ENCODE measurements at places on chromosomes 13 and 19.

GRCh38 chr13:45336025-45336800 is 4.8 kb downstream of the TPT1 start:
- DNase-seq, result no peak

DNA sequence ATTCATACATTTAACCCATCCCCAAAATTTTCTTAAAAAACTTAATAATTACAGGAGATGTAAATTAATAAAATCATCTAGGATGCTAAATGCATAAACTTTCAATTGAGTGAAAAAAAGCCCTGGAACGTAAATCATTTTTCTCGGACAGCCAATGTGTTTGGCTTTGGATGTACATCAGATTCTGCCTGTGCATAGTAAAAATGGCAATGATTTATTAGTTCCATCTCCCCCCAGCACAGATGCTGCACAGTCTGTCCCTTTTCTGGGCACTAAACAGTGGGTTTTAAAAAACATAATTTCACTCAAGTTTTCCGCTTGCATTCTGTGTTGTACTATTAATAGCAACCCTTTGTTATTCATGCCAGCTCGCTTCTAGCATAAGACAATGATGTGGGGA is 147.7 kb downstream of the TM9SF2 start:
- DNase-seq, result no peak

DNA sequence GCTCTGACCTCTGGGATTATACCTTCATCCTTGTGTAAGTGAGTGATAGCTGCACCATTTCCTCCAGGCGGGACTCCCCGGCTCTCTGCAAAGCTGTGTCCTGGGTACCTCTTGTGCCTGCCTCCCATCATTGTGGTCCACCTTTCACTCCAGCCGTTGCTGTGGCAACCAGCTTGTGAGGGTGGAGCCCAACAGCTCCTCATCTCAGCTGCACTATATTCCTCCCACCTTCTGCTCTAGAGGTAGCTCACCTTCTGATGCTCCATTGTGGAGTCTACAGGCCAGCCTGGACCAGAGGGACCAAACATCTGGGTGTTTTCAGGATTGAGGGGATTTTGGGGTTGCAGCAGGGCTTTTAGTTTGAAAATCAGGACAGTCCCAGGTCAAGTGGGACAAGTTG is 708.2 kb downstream of the UQCRFS1 start:
- DNase-seq, result no peak

GRCh38 chr13:111610081-111610480 is 289.6 kb downstream of the TEX29 start:
- no peak for DNase-seq

DNA sequence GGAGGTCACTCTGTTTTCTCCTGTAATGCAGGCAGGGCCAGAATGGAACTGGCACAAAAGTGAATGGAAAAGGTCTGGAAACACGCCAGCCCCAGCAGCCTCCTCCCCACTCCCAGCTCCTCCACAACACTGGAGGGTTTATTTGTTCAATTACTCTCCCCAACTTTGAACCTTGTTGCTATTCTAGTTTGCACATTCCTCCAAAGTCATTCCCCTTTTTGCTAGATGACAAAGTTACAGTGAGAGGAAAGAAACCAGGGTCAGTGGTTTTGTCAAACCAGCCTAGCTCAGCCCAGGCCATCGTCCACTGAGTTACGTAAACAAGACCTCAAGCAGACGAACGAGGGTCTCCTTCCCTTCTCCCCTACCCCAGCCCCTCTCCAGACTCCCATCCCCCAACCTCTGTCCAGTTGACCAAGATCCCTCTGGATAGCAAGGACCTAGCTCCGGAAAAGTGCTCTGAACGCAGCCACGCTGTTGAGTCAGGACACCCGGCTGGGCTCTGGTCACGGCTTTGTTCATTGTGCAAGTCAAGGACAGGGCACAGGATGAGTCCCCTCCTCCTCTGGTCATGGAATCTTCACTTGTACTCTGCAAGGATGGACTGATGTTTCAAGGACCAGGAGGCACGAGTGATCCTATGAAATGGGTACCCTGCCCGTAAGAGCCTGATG is 180.0 kb downstream of the USP12 start:
- no peak for DNase-seq

- peak; percentile 49 for DNase-seq
Measured at GRCh38 chr19:38394488-38394887, 6.0 kb downstream of the SPRED3 start.

- no peak for DNase-seq
Measured at GRCh38 chr19:43957891-43958290, 6.9 kb downstream of the ZNF221 start.

DNA sequence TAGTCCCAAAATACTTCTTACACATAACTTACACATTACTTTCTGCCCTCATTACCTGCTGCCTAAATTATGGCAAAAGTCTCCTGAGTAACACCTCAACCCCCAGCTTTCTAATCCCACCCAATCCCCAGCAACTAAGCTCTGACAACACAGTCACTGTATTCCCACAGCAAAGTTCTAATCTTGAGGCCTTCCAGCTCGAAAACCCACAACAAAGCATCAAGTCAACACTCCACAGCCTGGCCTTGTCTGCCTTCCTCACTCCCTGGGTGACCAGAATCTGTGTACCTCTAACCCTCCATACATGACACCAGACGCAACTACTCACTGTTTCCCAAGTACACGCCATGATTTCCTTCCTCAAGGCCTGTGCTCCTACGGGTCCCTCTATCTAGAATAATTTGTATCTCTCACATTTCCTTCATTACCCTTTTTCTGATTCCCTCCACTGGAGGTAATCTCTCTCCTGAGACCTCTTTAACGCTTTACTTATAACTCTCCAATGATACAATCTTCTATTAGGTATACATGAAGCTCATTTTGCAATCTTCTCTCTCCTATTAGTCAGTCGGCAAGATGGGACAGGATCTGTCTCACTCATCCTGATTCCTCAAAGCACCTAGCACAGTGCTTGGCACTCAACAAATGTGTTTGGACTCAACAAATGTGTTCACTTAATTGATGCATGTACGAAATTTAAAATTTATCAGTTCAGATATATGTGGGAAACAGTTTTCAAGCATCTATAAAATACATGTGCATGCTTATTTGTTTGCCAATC is 87.6 kb upstream of the DOCK9 start:
- no peak for DNase-seq

DNA sequence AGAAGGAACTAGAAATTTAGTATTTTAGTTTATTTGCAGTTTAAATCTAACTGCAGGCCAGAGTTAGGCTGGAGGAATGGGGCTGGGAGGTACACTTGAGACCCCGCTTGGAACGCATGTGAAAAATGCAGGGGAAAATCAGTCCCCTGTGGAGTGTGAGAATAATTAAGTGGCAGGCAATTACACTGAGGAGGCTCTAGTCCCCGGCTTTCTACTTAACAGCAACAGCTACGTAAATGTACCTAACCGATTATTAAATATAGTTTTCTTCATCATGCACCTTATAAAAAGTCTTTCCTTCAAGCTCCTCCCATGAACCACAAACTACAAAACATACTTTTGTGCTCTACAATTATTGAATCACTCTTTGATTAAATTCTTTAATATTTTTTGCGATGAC is 804 bp downstream of the ZNF708 start:
- no peak for DNase-seq

- no peak for DNase-seq
Measured at GRCh38 chr19:54197121-54197520, 3.5 kb upstream of the RPS9 start.

DNA sequence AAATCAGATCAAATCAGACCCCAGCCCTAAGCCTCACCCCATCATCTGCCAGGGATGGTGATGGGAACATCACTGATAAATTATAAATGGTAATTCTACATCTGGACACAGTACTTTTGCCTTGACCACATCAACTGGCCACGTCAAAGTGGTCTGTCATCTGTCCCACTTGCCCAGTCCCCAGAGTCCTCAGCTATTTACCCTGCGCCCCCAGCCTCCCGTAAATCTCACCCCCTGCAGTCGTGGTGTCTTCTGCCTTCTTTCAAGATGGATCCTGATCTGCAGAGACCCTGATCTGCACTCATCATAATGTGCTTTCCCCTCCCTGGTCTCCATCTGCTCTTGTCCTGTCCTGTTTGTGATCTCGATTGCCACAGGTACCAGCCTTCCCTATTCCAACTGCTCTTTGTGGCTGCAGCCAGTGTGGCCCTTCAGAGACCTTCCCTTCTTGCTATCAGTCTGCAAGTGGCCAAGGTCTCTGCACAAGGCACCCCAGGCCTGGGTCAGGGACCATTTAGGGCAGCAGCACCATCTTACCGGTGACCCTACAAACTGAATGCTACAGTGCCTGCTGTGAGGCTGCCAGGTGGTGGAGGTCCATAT is 26.7 kb upstream of the POP4 start:
- DNase-seq, result no peak

DNA sequence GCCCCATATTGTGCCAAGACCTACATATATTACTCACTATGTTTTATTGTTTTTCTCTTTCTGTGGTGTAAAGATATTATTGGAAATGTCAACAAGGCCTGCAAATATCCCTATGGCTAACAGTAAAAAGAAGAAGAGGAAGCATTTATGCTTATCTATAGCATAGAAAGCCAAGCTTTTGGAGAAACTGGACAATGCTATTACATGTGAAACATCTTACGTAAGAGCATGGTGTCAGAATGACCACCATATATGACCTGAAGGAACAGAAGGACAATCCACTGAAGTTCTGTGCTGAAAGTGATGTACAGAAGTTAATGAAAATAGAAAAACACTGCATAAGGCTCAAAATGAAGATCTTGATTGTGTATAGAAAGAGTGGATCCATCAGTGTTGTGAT is 145.2 kb downstream of the KCTD12 start:
- DNase-seq, result no peak

GRCh38 chr13:42658019-42658418 is 84.1 kb downstream of the TNFSF11 start:
- DNase-seq, result no peak

GRCh38 chr13:29496241-29496712 is 99.2 kb downstream of the SLC7A1 start:
- DNase-seq, result no peak

DNA sequence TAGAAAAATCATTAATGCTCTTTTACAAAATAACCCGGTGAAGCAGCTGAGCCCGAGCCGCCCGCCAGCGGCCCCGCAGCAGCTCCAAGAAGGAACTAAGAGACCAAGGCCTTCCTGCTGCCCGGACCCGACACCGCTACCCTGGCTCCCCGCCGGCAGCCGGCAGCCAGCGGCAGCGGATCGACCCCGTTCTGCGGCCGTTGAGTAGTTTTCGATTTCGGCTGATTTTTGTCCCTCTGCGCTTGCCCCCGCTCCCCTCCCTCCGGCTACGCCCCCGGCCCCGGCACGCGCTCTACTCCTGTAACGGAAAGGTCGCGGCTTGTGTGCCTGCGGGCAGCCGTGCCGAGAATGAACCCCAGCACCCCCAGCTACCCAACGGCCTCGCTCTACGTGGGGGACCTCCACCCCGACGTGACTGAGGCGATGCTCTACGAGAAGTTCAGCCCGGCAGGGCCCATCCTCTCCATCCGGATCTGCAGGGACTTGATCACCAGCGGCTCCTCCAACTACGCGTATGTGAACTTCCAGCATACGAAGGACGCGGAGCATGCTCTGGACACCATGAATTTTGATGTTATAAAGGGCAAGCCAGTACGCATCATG is at the start of gene PABPC3:
PABPC3 (plus strand) TSS at position 286 of the 603 bp plus-strand sequence; CDS start at position 349, 63 bp downstream.
- no peak for DNase-seq

- DNase-seq, result no peak
Measured at GRCh38 chr13:27619093-27619727, 1.1 kb downstream of the LNX2 start.

- DNase-seq, result no peak
Measured at GRCh38 chr13:102197193-102197592, 204.7 kb downstream of the FGF14 start.

DNA sequence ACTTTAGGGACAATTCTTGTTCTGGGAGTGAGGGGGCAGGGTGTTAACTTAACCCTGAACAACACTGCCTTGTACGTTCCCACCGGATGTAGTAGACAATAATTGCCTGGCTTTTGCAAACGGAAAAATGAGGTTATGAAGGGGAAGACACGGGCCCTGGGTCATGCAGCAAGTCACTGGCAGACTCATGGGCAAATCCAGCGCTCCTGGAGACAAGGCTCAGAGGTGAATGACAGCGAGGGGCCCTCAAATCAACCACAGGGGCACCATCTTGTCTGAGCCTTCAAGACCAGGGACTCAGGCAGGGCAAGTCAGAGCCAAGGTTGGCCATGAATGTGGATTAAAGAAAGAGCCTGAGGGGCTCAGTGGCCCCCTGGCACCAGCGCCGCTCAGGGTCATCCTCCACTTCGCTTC is 2.8 kb downstream of the RASA3 start:
- DNase-seq, result no peak

DNA sequence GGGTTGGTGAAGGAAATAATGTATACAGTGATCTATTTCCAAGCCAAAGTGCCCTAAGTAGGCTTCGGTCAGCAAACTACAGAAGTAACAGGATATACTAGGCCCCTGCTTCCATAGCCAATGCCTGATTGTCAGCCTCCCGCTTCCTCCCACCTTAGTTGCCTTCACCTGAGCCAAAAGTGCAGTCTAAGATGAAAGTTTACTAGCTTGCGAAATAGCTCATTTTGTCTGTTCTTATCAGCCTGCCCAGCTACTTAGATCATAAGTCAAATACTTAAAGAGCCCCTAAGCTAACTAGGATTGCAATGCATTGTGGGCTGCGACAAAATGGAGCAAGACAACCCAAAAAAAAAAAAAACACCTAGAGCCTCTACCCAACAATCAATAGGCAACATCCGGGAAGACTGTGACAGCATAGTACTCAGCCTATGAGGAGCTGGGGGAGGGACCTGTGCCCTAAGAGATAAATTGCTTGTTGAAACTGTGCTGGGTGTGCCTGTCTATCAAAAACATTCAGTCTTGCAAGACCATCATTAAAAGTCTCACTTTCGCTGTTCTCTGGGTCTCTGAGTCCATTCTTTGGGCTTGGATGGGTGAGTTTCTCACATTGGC is 454.7 kb upstream of the TSHZ3 start:
- no peak for DNase-seq

- DNase-seq, result peak; percentile 55
Measured at GRCh38 chr19:1000095-1000494, at the start of gene GRIN3B. GRIN3B (plus strand) TSS chr19:1000419; CDS start chr19:1000438, 19 bp downstream.

DNA sequence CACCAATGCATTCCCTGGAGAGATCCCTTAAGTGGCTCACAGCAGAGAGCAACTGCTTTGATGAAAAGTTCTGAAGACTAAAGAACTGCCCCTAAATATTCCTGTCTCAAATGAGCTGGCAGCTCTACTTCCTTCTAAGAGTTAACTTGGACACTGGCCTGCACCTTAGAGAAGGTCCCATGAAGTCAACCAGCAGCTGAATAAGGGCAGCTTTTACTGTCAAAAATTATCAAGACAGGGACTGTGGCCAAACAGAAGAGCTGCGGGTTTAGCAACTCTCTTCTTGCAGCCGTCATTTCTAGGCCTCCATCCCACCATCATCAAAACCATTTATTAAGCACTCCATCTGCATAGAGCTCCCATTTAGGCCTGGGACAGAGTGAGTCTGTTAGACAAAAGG is 491.1 kb upstream of the TSHZ3 start:
- no peak for DNase-seq

DNA sequence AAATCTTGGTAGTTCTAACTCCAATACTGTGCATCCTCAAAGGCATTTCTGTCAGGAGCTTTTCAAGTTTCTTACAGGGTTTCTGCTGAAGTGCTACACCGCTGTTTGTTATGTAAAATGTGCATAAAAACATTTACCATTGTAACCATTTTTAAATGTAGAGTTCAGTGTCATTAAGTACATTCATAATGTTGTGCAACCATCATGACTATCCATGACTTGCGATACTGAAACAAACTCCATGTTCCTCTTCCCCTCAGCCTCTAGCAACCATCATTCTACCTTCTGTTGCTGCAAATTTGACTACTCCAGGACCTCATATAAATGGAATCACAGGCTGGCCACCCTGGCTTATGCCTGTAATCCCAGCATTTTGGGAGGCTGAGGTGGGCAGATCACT is 14.4 kb upstream of the SLC25A42 start:
- DNase-seq, result no peak
